ENCODE measurements at places on chromosomes 7 and 10.

- DNase-seq: no peak
These were observed 6.2 kb downstream of the HHEX start for GRCh38 chr10:92695679-92696605.

DNA sequence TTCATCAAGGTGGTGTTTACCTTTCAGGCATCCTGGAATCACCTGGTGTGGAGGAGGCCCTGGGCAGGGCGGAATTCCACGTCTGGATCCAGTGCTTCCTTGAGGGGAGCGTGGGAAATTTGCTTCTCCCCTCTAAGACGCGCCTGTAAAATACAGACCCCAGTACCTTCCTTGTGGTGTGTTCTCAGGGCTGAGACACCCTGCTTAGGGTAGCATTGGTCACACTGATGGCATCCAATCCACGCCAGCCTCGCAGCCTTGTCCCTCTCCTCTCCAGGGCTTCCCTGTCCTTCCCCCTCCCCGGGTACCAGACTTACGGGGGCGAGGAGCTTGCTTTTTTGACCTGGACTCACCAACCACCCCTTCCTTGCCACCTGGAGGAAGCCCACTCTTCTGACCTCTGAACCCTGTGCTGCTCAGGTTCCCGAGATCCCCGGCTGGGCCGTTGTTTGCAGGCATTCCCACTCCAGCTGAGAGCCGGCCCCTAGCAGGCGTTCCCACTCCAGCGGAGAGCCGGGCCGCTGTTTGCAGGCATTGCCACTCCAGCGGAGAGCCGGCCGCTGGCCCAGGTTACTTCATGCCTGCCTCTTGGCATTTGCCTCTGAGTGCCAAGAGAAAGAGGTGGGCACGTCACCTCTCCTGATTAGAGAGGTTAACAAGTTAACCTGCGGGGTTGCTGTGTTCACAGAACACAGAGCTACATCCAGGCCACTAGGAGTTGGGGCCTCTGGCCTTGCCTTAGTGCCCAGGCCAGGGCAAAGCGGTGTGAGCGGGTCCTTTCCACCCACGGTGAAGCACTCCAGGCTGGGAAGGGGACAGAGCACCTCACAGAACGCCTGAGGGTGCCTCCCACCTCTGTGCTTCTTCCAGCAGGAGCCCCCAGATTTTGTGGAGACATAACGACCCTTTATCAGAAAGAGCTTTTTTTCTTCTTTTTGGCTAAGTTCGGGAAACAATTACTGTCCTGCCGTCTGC is 254.0 kb upstream of the PPP2R2D start:
- no peak for DNase-seq

DNA sequence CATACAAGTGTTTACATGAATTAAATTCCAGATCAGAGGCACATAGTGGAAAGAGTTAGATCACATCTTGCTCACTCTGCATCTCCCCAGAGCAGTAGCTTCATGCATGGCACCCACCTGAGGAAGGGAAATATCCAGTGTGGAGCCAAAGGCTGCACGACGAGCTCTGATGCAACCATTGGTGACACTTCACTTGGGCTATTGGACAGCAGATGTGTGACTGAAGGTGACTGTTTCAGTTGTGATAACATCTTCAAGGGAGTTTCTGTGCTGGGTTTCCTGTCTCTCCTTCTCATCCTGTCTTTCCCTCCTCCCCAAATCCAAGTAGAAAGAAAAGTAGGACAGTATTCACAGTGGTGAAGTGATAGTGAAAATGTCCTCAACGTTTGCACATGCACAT is 115.0 kb downstream of the TAF3 start:
- DNase-seq: peak; percentile 21

DNA sequence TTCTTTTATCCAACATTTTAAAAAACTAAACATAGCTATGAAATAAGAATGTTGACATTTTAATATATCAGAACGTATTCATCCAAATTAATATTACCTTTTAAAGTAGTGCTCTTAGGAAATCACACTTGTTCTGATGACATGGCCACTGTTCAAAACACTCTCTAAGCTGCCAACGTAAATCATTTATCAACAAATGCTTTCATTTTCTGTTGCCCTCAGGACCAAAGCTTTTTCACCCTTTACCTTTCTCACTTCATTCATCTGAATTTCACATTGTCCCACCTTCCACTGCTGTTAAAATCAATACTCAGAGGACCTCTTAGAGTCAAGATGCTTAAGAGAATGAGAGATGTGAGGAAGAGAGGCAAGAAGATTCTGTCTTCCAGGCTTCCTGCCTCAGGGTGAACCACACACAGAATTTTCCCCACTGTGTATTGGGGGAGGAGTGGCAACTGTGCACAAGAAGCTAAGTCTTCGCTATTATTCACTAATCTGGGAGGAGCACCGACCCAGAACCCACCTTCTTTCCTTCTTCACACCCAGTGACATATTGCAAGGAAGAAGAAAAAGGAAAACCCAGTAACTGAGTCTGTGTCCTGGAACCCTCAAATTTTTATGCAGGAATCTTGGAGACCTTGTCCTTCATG is 21.0 kb downstream of the HIBADH start:
- DNase-seq: no peak

- no peak for DNase-seq
These were observed 114.6 kb downstream of the CPED1 start for GRCh38 chr7:121103086-121103485.

GRCh38 chr7:157404845-157405481 is 68.2 kb downstream of the DNAJB6 start:
- peak; percentile 95 for DNase-seq

DNA sequence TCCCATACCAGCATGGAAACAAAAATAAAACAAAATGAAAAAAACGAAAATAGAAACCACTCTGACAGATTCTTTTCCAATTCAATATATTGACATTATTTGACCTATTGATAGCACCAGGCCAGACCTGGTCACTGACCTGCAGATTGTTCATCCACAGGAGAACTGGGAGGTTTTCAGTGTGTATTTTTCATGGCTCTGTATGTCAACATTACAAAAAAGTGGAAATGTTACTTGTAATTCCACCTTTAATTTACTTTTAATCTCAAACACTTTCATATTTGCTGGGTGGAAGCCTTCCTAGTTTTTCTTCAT is 2.9 kb downstream of the HKDC1 start:
- no peak for DNase-seq

GRCh38 chr10:3162533-3162932 is 10.0 kb downstream of the PITRM1 start:
- DNase-seq: no peak

- DNase-seq: no peak
These were observed 125.9 kb downstream of the CFTR start for GRCh38 chr7:117605712-117606111.

DNA sequence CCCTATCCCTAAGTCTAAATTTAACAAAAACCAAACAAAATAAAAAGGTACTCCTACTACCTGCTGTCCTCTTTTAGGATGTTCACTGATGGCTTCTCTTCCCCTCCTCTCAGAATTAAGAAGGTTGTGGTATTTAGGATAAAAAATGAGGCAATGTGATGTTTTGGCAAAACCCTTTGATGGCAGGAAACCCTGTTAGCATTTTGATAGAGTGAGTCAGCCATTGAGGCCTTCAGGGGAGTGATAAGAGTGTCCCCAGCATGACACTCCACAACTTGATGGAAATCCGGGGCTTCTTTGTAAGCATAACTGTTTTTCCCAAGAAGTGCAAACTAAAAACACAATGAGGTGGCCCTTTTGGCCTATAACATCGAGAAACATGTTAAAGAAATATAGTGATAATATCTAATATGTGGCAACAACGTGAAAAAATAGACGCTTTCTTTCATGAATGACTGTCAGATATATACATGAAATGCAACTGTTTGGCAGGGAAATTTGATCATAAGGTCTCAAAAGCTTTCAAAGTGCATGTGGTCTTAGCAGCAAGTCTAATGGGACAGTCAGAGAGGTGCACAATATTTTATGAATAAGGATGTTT is 55.0 kb downstream of the PRTFDC1 start:
- no peak for DNase-seq

DNA sequence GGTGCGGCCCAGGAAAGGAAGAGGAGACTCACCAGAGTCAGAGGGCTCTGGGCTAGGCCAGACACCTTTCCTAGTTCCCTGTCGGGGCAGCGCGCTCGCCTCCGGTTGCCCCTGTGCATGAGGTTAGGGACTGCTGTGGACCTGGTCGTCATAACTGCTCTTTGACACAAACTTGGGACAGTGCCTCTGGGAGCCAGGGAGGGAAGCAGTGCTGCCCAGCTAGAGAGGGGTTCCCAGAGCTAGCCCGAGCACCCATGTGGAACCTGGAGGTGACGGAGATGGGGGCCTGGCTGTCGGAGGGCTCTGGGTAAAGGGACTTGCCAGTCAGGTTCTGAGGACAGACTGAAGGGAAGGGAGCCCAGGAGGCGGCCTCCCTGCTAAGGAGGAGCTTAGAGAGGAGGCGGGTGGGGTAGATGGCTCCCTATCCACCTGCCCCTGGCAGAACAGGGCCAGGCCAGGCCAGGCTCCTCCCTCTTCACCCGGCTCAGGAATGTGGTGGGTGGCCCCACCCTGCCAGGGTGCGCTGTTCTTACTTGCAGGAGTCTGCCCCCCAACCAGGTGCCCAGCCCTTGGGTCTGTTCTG is 29.7 kb downstream of the AGAP3 start:
- DNase-seq: peak; percentile 96

GRCh38 chr10:89306434-89307268 is 4.8 kb downstream of the IFIT2 start:
- no peak for DNase-seq

DNA sequence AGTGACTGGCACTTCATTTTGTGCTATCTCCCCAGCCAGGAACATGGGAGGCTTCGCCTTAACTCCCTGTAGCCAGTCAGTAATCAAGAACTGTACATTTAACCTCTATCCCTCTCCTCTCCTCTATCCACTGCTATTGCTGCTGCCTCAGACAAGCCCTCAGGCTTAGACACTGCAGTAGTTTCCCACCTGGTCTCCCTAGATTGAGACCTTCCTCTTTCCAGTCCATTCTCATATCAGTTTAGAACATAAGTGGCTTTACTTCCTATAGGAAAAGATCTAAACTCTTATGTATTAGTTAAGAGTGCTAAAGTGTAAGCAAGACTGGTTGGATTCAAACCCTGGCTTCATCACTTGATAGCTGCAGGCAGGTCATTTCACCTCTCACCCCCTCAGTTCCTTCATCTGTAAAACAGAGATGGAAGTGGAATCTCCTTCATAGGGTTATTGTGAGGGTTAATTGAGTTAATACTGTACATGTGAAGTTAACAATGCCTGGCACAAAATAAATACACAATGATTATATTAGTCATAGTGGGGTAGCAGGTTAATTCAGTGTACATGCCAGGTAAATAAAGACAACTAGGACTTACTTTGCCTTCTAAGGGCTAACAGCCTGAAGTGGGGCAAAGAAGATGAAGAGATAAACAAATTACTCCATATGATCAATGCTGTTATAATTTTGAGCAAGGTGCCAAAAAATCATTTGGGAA is 76.1 kb downstream of the ZNF277 start:
- DNase-seq: no peak

All from mammary epithelial cell (primary cell).